HepG2 (cell line): ENCODE measurements at places on chromosomes 2 and 18.

- no peak for DNase-seq
Observed at GRCh38 chr2:233689501-233689900, 3.2 kb upstream of the UGT1A6 start.

DNA sequence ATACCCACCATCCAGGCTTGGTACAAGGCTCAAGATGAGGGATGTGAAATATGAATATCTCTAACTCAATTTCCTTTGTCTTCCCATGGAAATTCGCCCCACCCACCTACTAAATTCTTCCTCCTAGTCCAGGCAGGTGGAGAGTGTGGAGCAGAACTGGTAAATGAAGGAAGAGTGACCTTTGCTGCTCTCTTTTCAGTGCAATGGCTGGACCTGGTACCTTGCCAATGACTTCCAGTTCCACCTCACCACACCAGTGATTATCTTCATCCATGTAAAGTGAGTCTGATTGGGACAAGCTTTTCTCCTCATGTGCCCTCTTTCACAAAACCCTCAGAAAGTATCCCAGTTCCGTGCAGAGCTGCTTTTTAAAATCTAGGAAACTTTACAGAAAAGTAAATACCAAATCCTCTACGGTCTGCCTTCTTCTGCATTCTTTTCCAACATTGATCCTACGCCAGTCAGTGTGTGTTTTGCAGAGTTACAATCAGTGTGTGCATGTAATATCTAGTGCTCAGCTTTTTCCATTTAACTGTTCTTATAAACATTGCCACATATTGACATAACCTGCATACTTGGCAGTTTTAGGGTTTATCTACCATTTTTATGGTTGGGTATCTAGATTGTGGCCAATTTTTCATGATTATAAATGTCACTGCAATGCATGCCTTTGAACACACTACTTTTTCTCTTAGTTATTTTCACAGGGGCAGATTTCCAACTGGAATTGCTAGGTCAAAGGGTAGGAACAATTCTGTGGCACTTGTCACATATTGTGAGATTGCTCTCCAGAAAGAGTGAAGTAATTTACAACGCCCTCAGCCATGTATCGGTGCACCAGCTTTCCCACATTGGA is 86.5 kb upstream of the SEC11C start:
- DNase-seq, result no peak

DNA sequence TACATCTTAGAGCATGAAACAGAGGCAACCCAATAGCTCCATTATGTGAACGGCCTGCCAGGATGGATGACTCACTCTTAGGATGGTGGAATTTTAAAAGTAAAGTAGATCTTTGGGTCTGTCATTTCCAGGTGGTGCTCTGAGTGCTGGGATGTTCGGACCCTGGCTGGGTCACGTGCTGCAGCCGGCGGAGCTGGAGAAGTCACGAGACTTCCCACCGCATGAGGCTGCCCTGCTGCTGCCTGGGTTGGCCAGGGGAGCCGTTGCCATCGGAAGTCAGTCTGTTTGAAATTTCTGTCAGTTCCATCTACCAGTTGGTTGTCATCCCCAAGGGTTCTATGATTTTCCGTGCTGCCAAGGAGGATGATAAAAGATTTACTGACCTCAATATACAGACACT is 93.3 kb upstream of the ALKAL2 start:
- DNase-seq, result no peak

DNA sequence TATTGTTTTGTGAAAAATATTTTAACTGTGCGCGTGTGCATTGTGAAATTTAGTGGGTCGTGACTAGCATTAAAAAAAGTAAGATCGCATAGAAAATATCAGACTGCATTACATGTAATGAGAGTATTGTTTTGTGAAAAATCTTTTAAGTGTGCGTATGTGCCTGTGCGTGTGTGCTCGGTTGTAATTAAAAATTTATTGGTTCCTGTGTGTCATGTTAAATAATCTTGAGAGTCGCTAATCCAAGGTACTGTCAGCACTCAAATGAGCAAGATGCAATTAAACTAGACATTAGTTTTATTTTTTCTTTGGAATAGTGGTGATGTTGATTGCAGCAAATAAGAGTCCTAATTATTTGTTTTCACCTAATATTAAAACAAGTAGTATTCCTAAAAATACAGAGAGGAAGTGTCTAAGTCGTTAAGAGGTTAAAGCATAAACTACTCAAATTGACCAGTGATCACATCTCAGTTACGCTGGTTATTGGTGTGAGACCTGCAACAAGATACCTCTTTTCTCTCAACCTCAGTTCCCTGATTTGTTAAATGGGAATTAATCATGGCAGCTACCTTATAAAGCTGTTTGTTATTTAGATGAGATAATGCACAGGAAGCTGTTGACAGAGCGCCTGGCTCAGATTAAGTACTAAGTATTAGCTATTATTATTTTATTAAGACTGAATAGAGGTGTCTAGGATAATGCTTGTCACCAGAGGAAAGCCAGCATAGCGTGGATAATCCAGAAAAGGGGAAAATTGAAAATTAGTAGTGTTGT is 1.9 kb downstream of the ZDBF2 start:
- no peak for DNase-seq

- no peak for DNase-seq
Observed at GRCh38 chr18:10057894-10058791, 144.3 kb downstream of the VAPA start.
